ENCODE measurements at places on chromosomes 12 and 14.

- no peak for DNase-seq
These were observed 153.3 kb downstream of the NTF3 start for GRCh38 chr12:5585178-5585577.

GRCh38 chr12:88833641-88834116 lies 253.4 kb upstream of the KITLG start:
- no peak for DNase-seq

- DNase-seq, result no peak
These were observed 287.4 kb downstream of the ACSS3 start for GRCh38 chr12:81365284-81365683.

GRCh38 chr14:60515511-60516289 lies 6.8 kb downstream of the SIX6 start:
- DNase-seq, result no peak

DNA sequence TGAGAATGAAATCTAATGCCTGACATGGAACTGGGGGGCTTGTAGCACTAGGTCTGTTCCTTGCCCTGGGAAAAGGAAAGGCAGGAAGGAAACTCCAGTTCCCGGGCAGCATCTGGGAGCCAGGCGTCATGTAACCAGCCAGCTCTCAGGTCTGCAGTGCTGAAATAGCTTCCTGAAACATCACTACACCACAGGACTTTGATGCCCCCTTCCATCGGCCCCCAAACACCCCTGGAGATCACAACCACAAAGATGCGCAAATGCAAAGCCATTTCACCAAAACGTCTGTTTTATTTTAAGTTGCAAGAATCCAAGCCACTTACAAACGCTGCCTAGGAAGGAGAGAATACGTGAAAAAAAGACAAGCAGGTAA lies 40.9 kb downstream of the KCTD10 start:
- DNase-seq, result no peak

DNA sequence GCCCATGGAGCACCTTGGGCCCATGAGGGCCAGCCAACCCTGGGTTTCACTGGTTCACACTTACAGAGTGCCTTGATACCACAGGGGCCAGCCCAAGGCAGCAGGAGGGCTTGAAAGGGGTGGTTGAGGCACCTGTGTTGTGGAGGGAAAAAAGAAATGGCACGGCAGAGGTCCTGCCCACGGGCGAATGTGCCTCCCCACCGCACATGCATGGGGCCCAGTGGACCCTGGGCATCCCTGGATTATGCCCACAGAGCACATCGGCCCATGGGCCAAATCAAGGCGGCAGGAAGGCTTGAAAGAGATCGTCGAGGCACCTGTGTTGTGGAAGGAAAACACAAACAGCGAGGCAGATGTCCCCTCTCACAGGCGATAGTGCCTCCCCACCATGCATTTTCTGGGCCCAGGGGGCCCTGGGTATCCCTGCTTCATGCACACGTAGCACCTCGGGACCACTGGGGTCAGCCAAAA lies 378.1 kb downstream of the ALG10 start:
- no peak for DNase-seq

- DNase-seq, result peak; percentile 7
These were observed 11.7 kb downstream of the NAV3 start for GRCh38 chr12:77842430-77842829.

DNA sequence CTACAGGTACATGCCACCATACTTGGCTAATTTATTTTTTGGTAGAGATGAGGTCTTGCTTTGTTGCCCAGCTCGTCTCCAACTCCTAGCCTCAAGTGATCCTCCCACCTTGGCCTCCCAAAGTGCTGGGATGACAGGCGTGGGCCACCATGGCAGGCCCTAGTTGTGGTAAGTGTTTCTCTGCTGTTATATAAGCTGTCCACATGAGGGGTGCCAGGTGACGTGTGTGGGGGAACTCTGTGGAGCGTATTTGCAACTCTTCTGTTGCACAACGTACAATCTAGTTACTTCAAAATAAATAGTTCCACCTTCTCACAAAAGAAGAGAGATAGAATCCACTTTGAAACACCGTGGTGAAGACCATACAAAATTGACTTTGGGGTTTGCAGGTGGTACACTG lies 125.1 kb downstream of the NCOR2 start:
- no peak for DNase-seq

DNA sequence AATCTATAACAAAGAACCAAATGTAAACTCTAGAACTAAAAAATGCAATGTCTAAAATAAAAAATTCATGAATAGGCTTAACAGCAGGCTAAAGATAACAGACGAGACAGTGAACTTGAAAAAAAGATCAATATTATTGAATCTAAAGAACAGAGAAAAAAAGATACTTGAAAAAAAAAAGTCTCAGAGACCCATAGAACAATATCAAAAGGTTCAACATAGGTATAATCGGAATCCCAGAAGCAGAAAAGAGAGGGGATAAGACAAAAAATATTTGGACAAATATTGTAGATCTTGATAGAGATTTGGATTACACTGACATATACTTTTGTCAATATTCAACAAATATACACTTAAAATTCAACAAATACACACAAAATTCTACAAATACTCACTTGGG lies 56.6 kb downstream of the TC2N start:
- no peak for DNase-seq

DNA sequence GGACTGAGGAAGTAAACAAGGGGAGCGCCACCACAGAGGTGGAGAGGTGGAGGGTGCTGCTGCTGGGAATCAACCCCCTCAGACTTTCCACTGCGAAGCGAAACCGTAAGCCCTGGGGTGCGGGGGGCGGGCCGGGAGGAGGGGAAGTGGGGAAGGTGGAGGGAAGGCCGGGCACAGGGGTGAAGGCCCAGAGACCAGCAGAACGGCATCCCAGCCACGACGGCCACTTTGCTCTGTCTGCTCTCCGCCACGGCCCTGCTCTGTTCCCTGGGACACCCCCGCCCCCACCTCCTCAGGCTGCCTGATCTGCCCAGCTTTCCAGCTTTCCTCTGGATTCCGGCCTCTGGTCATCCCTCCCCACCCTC lies at the start of gene LAG3:
Gene LAG3 (plus strand): TSS at position 190 of the 365 bp plus-strand sequence. CDS start 333 bp downstream, outside the sequence.
- no peak for DNase-seq
